ENCODE measurements at places on chromosomes 6 and 20.

DNA sequence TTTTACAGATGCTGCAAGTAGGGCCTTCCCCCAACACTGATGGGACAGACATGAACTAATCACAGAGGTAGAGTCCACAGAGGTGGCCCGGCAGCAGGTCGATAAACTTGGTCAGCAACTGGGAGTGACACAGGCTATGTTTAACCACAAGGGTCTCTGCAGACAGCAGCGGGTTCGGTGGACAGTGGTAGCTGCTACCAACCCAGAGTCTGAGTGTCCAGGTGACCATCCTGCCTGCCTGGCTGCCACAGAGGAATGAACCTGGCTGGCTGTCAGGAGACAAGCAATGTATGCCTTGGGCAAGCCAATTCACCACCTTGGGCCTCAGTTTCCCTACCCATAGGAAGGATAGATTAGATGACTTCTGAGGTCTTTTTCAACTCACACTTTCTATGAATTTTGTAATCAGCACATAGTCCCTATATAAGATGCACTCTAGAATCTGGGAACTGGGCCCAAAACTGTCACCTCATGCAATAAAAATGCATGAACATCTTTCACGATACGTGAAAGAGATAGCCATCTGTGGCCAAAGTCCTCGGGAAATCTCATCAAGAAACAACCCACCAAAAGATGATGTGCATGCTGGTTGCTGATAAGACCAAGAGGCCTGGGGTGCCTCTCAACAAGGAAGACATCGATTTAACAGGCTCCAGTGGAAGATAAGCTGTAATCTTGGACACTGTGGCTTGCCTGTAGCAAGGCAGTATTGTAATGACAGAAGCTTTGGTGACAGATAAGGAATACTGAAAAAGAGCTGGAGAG lies 30.5 kb downstream of the MDGA1 start:
- DNase-seq: no peak

GRCh38 chr6:130693944-130694343 lies 133.3 kb upstream of the SMLR1 start:
- no peak for DNase-seq

DNA sequence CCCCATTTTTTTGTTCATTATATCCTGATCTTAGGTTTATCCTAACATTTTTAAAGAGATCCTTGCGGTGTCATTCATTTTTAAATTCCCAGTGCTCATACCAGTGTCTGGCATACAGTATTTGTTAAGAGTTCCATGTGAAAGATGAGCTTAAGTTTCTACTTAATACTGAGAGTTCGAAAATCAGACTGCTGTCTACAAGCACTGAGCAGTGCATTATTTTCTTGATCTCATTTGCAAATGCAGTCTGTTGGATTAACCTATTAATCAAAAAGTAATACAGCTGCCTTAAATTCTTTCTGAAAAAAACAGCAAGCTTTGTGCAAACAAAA lies 663 bp downstream of the COQ3 start:
- DNase-seq: no peak

- no peak for DNase-seq
These were observed 118.5 kb upstream of the MMS22L start for GRCh38 chr6:97401533-97401932.

GRCh38 chr6:134951494-134952263 lies 1.8 kb upstream of the ALDH8A1 start:
- no peak for DNase-seq

- DNase-seq: peak; percentile 84
These were observed 8.7 kb downstream of the MMP24OS start for GRCh38 chr20:35269055-35269781.

DNA sequence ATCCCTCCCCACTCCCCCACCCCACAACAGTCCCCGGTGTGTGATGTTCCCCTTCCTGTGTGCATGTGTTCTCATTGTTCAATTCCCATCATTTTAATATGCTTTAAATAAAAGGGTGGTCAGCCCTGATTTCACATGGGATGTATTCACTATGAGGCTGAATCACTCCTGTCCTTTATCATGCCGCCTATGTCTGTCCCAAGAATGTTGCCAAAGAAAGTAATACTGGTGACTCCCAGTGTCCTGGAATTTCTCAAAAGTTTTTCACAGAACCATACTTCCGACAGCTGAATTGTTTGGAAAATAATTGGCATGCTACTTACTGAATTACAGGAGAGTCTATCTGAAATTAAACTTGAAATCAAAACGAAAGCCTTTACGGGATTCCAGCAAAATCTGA lies 217.7 kb downstream of the HAO1 start:
- no peak for DNase-seq

GRCh38 chr6:79427721-79428120 lies 109.5 kb downstream of the LCA5 start:
- DNase-seq: no peak

GRCh38 chr20:38210741-38211140 lies 45.7 kb upstream of the TGM2 start:
- DNase-seq: no peak

DNA sequence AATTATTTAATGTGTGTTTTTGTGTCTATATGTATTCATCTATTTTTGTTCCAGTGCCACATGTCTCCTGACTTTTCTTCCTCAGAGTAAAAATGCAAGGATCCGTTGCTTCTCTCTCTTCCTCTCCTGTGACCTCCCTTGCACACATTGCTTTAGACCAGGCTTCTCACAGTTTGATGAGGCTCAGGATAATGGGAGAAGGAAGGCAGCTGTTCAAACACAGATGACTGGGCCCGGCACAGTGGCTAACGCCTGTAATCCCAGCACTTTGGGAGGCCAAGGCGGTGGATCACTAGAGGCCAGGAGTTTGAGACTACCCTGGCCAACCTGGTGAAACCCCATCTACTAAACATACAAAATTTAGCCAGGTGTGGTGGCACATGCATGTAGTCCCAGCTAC lies 241.9 kb downstream of the SAMD5 start:
- DNase-seq: no peak

DNA sequence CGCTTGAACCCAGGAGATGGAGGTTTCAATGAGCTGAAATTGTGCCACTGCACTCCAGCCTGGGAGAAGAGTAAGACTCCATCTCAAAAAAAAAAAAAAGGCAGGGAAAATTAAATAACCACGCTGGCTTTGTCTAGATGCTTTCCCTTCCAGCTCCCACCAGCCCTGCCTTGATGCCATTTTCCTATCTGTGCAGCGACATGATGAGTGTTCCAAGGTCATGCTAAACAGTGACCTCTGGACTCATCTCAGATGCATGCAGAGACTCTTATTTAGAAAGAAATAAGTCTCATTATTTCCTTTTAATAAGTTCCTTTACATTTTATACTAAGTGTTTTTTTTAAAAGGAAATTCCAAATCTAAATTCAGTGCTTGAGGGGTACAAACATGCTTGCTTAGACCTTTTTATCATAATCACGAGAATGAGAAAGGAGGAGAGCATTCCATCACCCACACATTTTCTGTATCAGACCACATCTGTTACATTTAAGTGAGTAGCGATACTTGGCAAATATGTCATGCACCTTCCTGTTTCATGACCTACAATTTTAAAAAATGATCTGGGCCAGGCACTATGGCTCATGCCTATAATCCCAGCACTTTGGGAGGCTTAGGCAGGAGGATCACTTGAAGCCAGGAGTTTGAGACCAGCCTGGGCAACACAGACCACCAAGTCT lies 101.1 kb upstream of the RREB1 start:
- DNase-seq: no peak

DNA sequence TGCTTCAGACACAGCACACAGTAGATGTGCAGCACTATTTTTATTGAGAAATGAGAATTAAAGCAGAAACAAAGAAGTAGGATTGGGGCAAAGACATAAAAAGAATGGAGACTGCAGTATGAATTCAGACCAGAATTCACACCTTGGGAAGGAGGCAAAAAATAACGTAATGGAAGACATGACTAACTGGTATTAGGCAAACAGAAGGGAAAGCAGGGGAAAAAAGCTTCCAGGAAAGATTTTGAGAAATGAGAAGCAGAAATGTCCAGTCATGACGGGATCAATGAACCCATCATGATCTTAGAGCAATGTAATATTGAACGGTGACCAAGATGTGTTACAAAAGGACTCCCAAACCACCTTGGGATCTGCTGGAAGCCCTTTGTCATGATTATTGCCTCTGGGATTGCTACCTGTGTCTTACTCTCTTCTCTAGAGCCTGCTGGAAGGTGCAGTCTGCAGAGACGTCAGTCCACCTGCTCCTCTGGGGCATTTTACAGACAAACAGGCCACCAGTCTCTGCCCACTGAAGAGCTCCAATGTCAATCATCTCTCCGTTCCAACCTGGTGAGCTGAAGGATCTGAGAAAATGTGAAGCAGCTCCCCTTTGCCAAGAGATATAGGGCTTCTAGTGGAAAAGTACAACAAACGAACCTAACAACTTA lies 8.7 kb downstream of the NUDT3 start:
- no peak for DNase-seq

DNA sequence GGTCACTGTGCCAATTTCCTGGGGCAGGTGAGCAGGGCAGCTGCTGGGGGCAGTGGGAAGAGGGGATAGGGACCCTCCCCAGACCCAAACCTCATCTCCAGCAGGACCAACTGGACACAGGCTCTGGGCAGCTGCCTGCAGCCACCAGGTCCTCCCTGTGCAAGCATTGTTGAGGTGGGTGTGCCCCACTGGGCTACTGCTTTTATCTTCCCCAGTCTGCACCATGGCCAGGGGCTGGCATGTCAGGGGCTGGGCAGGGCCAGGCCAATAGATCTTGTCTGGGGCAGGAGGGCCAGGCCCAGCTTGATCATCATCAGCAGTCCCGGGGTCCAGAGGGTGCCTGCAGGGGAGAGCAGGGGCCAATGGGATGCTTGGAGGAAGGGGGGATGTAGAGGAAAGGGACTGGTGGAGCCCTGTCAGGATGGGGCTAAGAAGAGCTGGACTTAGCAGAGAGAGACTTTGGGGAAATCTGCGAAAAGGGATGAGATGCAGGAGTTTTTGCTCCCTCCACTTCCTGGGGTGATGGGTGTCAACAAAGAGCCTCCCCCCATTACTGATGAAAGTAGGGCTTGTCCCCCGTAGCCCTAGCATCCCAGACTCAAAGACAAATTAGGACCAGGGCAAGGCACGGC lies 5.7 kb downstream of the EBF4 start:
- DNase-seq: no peak

GRCh38 chr20:58709013-58709702 lies 16.6 kb downstream of the NPEPL1 start:
- DNase-seq: peak; percentile 6

GRCh38 chr6:43764772-43765171 lies 5.2 kb upstream of the VEGFA start:
- DNase-seq: no peak

DNA sequence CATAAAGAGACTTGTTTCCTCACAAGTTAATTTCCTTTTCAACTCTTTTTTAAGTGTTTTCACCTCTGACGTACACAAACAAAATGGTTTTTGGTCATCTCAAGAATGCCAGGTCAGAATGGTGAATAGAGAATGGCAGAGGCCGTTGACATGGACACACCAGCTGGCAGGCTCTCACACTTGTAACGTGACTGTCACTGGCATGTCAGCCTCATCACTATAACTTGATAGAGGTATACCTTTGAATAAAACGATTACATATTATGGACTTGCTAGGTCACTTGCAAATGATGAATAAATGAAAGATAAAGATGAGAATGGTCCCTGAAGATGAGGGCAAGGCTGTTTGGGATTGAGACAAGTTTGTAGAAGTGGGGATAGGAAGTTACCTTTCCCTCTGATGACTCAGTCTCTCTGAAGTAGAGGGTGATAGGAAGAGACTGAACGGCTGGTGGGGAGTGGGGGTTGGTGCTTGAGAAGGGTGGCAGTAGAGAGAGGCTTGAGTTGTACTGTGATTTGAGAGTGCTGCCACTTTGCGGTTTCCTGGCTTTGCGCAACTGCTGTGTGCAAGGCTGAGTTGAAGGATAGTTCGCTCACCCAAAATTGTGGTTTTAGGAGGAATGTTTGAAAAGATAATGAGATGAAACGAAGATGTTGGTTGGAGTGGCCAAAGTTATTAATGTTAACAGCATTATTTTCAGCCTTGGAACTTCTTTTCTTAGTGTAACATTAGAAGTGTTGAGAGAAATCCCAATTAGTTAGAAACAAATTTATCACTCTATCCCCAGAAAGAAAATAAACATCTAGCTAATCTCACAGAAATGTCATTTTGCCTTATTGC lies 30.3 kb downstream of the TBPL1 start:
- DNase-seq: no peak

- no peak for DNase-seq
These were observed 148.5 kb upstream of the BEND6 start for GRCh38 chr6:56806368-56806767.

GRCh38 chr6:41191569-41191968 lies 9.4 kb downstream of the TREML2 start:
- DNase-seq: no peak

GRCh38 chr6:75183099-75183541 lies 22.7 kb downstream of the COL12A1 start:
- no peak for DNase-seq

- no peak for DNase-seq
These were observed 13.0 kb downstream of the ATRN start for GRCh38 chr20:3483784-3484183.

GRCh38 chr20:957544-957943 lies 41.4 kb upstream of the ANGPT4 start:
- no peak for DNase-seq

DNA sequence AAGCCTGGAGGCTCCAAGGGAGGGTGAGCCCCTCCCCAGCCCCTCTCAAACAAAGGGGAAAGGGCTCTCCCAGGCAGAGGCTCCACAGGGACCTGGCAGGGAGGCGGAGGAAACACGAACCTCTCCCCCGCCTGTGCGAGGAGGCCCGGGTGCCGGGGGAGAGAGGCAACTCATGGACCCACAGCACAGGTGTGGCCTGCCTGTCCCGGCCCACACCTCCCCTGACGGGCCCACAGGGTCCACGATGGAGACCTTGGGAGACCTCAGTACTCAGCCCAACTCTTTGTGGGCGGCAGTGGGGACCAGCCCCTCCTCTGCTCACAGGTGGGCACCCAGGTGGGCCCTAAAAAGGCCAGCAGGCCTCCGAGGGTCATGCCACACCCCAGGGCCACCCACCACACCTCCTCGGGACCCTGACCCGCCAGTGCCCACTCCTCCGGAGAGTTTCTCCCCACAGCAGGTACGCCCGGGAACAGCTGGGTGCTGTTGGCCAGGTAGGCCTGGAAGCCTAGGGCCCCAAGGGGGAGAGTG lies 12.2 kb downstream of the LAMA5 start:
- DNase-seq: no peak

Measured in D721Med (cell line).